ENCODE measurements at places on chromosomes 6 and 20.

DNA sequence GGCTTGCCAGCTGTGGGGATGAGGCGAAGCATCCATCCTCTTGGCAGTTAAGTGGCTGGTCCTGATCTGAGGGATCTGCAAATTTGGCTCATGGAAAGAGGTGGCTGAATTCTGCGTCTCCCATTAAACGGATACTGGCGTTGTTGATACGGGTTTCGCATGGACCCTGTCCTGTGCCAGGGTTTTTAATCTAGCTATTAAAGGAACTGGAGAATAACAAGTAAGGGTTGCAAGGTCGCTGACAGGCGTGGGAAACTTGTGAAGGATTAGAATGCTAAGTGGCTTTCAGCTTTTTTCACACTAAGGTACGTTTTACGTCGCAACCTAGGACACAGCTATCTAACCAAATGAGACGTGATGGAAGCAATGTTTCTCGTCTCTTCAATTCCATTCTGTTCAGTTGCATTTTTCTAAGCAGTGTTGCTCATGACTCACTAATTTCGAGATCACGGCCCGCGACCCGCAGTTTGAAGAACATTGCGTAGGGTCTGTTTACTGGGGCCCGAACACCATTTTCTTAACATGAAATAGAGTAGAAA, 852 bp downstream of the GMNN start:
- no peak for DNase-seq

- no peak for DNase-seq
Measured at GRCh38 chr6:146583966-146584365, 14.8 kb upstream of the ADGB start.

GRCh38 chr6:17101422-17102257, at the start of gene STMND1:
STMND1 (plus strand) TSS chr6:17102050; CDS start chr6:17102258, 208 bp downstream.
- DNase-seq, result no peak

DNA sequence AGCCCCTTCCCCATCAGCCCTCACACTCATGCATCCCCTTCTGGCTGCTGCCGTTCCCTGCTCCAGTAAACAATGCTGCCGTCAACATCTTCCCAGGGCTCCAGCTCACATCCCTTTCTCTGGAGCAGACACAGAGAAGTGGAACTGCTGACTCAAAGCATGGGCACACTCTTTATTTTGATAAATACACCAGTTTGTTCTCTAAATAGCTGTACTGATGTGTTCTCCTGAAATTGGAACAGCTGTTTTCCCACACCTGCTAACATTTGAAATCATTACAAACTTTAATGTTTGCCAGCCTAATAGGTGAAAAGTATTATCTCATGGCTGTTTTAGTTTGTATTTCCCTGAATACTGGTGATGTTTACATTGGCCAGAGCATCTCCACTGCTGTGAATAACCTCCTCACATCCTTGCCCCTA, 102.1 kb upstream of the NXT1 start:
- DNase-seq, result no peak

DNA sequence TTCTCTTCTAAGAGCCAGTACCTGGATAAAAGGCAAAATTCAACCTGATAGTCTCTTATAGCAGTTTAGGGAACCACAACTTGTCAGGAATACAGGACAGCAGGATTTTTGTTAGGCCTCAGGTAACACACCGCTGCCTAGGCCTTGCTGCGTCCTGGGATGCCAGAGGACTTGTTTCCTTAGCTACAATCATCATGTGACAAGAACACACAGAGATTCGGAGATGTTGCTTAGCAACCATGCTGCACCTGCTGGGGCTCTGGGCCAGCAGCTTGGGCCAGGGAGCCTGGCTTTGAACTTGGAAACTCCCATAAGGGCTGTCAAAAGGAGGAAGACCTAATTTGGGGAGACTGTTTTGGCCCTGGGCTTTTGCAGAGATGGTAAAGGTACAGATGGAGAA, 36.1 kb upstream of the CHD6 start:
- no peak for DNase-seq

DNA sequence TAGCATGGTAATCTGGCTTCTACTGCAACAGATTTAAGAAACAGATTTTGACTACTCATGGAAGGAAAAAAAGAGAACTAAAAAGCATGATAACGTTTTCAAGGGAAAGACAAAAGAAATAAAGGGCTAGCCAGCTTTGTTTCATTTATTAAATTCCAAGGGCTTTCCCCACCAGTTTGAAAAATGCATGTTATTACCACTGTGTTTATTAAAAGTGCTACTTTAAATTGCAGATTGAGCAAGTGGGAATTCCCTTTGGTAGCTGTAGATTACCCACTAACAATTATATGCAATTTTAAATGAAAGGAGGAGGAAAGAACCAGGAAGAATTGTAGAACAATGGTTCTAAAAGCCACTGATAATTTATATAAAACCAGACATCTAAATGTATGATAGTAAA, 40.6 kb upstream of the NHSL1 start:
- DNase-seq, result no peak

GRCh38 chr6:132931313-132931712, 116.9 kb downstream of the RPS12 start:
- DNase-seq, result no peak

GRCh38 chr6:147282566-147282959, 78.3 kb downstream of the STXBP5 start:
- DNase-seq, result no peak

DNA sequence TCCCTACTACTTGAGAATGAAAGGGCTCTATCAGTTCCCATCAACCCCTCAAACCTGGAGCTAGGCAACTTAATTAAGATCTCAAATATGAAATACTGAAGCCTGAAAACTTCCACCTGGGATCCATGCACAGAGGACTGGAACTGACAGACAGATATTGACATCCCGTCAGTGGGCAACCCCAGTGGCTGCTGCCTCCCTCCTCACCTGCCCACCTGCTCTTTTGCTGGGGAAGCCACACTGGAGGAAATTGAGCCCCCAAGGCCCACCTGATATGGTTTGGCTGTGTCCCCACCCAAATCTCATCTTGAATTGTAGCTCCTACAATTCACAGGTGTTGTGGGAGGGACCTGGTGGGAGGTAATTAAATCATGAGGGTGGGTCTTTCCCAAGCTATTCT, 192.8 kb downstream of the LRFN2 start:
- DNase-seq, result no peak

DNA sequence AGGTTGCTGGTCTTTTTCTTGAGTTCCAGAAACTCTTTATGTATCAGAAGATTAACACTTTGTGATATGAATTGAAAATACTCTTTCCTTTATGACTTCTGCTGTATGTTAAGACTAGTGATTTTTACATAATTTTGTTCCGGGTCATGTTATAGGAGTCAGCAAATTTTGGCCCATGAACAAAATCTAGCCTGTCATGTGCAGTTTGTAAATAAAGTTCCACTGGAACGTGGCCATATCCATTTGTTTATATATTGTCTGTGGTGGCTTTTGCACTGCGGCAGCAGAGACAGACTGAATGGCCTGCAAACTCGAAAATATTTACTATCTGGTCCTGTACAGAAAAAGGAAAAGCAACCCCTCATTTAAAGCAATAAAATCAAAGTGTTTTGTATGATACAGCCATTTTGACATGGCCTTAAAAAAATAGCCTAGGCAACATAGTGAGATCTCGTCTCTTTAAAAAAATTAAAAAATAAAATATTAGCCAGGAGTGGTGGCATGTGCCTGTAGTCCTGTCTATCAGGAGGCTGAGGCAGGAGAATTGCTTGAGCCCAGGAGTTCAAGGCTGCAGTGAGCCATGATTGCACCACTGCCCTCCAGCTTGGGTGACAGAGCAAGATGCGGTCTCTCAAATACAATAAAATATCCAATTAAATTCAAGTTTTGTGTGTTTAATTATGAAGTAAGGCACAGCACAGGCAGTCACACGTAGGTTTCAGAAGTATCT, 36.9 kb downstream of the SNX9 start:
- DNase-seq, result no peak

- no peak for DNase-seq
Measured at GRCh38 chr6:35177157-35177556, 36.0 kb upstream of the TCP11 start.

DNA sequence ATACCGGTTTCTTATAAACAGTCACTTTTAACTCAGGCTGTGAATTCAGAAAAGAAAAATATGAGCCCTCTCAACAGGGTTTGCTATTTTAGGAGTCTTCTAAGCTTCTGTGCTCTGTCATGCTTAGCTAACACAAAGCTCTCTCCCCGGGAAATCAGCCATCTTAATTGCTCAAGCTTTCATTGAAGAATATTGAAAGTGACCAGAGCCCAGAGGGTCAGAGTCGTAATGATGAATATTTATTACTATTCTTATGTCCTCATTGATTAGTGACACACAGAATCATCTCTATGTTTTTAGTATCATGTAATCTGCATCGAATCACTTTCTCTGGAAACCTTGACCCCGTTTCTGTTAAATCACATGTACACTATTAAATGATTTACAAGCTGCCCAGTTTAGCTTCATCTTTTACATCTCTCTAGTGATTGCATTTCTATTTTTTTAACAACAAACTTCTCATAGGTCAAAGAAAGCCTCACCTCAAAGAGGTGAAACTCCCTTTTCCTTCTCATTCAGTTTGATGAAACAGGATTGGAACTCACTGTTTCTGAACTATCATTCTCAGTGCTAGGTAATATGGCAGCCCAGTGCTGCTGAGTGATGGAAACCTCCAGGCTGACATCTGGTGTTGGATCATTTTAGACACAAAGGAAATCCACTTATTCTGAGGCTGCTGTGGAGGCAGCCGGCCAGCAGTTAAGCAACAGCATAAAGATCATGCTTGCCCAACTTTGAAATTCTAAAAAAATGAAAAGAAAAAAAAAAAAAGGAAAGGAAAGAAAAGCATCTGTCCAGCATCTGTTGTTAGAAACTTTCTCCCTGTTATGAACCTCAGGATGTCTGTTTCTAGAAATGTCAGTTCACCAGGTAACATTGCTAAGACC, 96.3 kb downstream of the RFPL4B start:
- DNase-seq, result no peak
